Neural progenitor cell (in vitro differentiated cells): ENCODE measurements at places on chromosomes 5 and 9.
A peak's percentile ranks its signal among the peaks of the same experiment; 100 is the strongest.

GRCh38 chr9:129889122-129889940, 54.1 kb downstream of the USP20 start:
- DNase-seq: no peak

GRCh38 chr9:16312962-16313546, 557.4 kb downstream of the BNC2 start:
- DNase-seq: no peak

- DNase-seq: no peak
Observed at GRCh38 chr9:97487861-97488260, 13.6 kb upstream of the TMOD1 start.

DNA sequence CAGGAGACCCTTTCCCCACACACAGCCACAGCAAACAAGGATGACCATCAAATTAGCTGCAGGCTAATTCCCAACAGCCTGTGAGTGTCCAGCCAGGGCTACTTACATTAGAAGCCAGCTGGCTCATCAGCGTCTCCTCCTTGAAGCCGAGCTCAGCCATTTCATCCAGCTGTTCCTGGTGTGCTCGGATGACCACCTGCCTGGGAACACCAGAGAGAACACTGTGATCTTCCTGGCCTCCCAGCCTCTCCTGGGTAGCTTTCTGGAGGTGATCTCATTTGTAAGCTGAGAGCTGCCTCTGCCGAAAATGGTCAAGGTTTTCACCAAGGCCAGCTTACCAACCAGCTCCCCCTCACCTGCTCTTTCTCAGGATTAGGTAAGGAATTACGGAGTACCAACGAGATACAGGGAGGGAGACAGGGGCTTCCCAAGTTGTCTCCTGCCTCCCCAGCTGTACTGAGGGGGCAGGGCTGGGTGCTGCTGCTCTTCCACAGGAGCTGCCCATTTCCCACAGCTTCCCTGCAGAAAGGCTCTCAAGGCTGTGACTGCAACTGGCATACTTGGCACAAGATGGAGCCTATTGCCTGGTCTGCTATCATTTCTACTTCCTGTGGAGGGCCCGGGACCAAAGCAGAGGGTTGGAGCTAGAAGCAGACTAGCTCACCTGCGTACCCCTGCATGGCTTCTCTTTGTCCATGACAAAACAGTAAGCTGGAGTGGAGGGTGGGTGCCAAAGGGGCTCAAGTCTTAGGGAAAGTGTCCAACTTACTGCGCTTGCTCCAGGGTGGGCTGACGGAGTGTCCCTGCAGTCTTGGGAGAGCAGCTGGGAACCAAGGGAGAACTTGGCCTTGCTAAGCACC, 73.9 kb downstream of the KIF24 start:
- no peak for DNase-seq

- DNase-seq: no peak
Observed at GRCh38 chr5:41306005-41306404, 92.7 kb upstream of the C6 start.

DNA sequence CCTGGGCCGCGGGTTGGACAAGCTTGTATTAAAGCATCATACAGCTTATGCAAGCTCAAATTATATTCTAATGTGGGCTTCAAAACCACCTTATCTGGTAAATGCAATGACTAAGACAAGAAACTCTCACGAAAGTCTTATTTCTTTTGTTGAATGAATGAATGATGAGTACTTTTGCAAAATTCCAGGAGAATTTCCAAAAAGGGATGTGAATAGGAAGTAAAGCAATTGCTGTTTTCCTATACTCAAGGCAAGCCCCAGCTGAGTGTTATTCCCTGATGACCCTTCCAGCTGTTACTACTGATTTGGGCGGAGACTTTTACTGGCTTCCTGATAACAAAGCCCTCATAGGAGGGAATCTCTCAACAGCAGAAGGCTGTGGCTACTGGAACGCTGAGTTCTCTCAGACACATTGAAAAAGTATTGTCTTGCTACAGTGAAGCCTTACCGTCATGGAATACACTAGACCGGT, 162.8 kb downstream of the SREK1 start:
- DNase-seq: peak; percentile 9

- DNase-seq: no peak
Observed at GRCh38 chr9:133186736-133187135, 22.3 kb downstream of the OBP2B start.

DNA sequence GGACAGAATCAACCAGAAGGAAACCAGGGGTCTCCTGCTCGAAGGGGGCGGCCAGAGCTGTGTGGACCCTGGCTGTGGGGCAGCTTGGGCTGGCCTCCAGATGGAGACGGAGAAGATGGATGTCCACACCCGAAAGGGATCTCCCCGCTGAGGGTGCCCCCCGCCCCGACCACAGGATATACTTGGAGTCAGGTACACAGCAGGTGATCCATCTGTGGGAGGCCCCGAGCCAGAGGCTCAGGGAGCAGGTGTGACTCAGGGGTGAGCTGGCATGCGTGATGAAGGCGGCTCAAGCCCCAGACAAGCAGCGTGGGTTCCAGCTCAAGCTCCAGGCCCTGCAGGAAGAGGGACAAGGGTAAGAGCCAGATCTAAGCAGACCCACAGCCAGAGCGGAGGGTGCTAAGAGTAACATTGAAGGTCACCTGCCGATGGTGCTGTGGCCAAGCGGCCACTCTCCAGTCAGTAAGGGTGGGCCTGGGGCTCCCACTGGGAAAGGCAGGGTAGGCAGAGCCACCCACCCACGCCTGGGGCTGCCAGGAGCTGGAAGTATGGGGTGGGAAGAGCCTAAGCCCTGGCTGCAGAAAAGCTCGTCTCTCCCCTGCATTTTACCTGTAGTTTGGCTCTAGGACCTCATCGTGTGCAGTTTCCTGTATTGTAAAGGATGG, 30.6 kb upstream of the MVB12B start:
- no peak for DNase-seq

DNA sequence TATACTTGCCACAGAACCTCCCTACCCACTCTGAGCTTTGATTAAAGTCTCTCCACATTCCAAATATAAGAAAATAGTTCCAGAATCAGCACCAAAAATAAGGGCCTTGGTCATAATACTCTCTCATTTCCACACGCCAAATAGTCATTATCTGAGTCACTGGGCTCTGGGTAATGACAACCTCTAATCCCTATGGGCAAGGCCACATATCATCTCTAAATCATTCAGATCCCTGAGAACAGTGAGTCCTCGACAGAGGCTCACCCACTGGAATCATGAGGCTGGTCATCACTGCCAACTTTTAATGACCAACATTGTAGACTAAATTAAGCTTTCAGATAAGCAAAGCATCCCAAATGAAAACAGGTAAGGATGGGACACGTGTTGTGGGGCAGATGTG, 28.1 kb downstream of the FAM114A2 start:
- no peak for DNase-seq

DNA sequence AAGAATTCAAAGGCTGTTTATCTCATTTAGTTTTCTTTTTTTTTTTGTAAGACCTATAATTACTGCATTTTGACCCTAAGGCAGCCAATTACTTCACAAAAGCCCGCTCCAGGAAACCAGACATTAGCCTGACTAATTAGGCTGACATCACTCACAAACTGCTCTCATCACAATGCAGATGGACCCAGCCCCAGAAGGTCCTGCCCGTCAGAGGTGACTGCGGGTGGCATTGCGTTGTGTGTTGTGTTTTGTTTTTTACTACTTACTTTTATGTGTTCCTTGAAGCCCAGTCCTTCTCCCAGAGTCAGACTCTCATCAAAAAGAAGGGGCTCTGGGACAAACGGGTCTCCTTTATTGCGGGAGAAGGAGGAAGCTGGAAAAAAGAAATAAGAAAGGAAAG, 172.2 kb downstream of the HSD17B3 start:
- DNase-seq: peak; percentile 90

- no peak for DNase-seq
Observed at GRCh38 chr5:145511351-145511750, 323.8 kb downstream of the PRELID2 start.

DNA sequence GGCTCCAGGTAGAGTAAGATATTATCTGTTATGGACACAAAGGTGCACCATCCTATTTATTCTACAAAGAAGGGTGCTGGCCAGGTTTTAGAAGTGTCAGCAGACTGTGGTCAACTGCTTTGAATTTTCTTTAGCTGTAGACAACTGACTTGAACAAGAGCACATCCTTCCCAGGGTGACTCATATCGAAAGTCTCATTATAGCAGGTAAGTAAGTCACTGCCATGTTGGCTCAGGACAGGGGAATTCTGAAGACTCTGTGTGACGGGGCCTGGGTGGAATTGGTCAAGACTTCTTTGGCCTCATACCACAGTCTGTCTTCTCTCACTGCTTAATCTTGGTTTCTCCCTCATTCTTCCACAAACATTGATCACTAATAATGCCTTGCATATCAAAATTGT, 214.5 kb upstream of the CDH9 start:
- DNase-seq: no peak

DNA sequence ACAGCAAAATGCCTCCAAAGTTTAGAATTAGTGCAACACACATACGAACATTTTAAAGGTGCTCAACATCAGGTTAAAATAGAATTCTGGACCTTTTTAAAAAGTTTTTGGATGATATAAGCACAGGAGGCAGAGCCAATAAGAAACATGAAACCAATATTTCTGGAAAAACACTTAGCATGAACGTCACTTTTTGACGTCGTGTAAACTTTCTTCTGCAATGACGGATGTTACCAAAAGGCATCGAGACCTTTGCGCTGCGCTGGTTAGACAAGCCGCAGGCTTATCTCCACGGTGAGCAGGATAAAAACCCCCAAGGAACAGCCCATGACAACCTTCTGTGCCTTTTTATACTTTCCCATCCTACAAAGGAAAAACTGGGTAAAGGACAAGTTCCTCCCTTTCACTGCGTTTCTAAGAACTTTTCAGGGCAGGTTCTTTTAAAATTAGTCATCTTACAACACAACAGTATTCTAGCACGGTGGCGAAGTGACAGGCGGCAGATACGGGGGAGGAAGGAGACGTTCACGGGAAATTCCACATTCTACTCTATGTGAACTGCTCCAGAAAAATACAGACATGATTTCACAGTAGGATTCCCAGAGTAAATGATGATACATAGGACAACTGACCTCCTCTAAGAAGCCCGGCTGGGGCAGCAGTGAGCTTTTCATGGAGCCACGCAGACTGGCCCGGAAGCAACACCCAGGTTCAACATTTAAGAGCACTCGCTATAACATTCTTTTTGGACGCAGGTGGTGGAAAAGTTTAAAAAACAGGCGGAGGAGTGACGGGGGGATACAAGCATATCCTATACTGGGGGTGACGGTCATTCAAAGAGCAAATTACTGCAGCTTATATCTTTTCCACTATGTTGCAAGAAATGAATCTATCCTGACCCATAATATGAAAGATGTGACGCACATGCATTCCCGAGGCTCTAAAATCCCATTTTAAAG, 52.4 kb downstream of the USP20 start:
- no peak for DNase-seq

- DNase-seq: no peak
Observed at GRCh38 chr5:151240924-151241635, 11.9 kb upstream of the GM2A start.

- no peak for DNase-seq
Observed at GRCh38 chr9:35891646-35892045, 14.4 kb upstream of the HRCT1 start.

DNA sequence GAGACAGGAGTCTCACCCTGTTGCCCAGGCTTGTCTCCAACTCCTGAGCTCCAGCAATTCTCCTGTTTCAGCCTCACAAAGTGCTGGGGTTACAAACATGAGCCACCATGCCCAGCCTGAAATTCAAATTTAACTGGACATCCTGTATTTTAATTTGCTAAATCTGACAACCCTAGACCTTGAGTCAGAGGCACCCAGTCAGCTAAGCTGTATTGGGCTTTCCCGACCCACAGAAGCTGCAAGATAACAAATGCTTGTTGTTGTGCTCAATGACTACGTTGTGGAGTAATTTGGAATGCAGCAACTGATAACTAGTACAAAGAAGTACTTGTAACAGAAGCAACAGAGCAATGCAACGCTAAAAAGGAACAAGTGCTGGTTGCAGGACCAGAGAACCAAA, 533.1 kb downstream of the NTRK2 start:
- DNase-seq: no peak
